Activated naive CD8-positive, alpha-beta T cell treated with anti-CD3 and anti-CD28 coated beads, Interleukin-2, amount 10 ng/mL, durations not matched to agents 7 days and 5 days (primary cell): ENCODE measurements at places on chromosomes 13 and 19. TPM values are rescaled to one million over a fixed set of nuclear protein-coding genes. Genes with fewer than 3 reads are reported as not detected.

- no peak for DNase-seq
Observed at GRCh38 chr13:110680852-110681251, 25.1 kb downstream of the CARS2 start.

GRCh38 chr13:110643768-110644421 lies 28.6 kb downstream of the NAXD start:
- DNase-seq = no peak

DNA sequence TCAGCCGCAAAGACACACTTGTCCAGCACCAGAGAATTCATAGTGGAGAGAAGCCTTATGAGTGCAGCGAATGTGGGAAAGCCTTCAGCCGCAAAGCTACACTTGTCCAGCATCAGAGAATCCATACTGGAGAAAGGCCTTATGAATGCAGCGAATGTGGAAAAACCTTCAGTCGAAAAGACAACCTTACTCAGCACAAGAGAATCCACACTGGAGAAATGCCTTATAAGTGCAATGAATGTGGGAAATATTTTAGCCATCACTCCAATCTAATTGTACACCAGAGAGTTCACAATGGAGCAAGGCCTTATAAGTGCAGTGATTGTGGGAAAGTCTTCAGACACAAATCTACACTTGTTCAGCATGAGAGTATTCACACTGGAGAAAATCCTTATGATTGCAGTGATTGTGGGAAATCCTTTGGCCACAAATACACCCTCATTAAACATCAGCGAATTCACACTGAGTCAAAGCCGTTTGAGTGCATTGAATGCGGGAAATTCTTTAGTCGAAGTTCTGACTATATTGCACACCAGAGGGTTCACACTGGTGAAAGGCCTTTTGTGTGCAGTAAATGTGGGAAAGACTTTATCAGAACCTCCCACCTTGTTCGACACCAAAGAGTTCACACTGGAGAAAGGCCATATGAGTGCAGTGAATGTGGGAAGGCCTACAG lies 6.8 kb downstream of the ZNF134 start:
- no peak for DNase-seq

DNA sequence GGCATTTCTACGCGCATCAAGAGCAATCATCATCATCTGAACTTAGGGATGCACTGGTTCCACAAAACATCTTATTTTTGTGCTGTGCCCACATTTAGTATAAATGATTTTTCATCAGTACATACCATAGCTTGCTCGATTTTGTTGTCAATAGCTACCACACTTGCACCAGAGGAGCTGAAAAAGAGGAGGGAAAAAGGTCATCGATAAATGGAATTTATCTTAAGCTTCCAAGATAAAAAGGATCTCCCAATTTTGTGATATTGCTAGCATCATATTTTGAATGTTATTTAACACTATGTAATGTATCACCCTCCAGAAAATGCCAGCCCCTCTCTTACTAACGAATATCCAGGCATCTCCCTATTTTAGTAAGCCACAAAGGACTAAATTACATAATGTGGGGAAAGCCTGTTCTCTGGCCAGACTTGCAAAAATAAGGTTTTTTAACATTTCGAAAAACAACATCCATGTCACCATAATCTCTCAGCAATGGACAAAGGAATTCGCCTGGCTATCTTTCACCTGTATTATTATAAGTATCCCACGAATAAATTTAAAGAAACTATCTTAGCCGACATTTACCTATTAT lies 62.4 kb downstream of the SERP2 start:
- DNase-seq = no peak

GRCh38 chr13:29540799-29541198 lies 54.7 kb downstream of the SLC7A1 start:
- DNase-seq = no peak

DNA sequence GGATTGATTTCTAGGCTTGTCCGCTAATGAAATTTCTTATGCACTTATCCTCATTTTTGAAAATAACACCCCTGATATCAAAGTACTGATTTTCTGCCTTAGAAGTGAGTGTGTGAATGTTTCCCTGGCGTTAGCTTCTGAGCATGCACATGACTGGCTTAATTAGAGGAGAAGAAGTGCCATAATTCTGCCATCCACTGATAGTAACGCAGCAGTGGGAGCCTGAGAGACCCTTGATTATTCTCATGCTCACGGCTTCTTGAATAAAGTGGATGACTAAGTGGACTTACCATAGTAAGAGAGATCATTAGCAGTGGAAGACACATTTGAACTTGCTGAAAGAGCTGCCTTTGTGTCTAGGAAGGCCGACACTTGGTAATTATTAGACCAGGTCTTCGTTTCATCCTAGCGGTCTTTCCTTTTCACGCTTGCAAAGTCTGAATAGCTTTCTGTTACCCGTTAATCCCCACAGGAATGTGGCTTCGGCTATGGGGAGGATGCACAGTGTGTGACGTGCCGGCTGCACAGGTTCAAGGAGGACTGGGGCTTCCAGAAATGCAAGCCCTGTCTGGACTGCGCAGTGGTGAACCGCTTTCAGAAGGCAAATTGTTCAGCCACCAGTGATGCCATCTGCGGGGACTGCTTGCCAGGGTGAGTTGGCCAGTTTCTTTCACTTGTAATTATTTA lies 45.3 kb downstream of the TNFRSF19 start:
- no peak for DNase-seq

GRCh38 chr13:35747594-35747993 lies 271.1 kb upstream of the MAB21L1 start:
- no peak for DNase-seq

- no peak for DNase-seq
Observed at GRCh38 chr13:103961129-103961528, 894.9 kb upstream of the SLC10A2 start.

- DNase-seq = no peak
Observed at GRCh38 chr13:112964971-112965492, 4.0 kb upstream of the MCF2L start.

DNA sequence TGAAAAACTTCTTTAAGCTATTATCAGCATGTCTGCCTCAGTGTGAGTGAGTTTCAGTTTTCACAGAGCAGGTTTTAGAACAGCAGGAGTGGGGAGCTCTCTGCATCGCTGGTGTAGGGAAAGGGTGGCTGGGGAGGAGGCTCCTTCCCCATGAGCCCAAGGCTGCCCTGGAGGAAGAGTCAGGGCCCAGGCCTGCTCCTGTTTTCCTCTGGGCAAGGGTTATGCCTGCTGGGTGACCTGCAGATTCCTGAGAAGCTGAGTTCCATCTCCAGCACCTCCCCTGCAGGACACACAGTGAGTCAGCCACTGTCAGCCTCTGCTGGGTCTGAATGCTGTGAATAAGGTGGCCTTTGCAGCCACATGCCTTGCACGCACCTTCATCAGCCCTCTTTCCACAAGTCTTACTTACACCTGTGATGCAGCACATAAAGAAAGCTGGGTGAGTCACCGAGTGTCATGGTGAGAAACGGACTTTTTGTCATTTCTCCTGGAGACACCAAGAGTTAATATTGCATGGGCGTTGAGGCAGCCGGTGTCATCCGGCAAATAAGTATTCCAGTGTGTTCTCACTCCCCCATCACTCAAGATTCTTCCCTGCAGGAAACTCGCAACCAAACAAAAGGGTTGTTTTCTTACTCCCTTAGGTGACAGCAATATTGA lies 186.4 kb upstream of the KL start:
- DNase-seq = no peak

DNA sequence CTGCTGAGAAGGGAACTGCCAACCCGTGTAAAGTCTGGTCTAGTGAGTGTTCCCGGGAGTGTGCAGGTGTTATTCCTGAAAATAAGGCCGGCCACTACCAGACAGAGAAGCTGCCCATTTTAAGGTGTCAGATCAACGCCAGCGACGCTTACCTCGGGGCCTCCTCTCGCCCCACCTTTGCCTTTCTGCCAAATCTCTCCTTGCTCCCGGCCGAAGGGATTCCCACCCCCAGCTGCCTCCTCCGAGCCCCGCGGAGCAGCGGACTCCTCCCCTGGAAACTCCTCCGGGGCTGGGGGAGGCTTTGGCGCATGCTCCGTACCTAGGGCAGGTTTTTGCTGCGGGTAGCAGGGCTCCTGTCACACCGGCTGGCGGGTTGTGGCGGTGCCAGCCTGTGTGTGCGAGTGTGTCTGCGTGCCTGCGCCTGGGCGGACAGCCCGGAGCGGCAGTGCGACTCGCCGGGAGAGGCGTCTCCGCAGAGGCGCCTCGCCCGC lies at the start of gene HS6ST3:
Gene HS6ST3 (plus strand): TSS at position 359 of the 491 bp plus-strand sequence.
- no peak for DNase-seq

- no peak for DNase-seq
Observed at GRCh38 chr13:53105890-53106289, 77.3 kb downstream of the OLFM4 start.

- no peak for DNase-seq
Observed at GRCh38 chr19:54616821-54617560, 13.3 kb upstream of the LILRB1 start.

GRCh38 chr13:97194479-97194878 lies 27.7 kb upstream of the MBNL2 start:
- DNase-seq = no peak

GRCh38 chr13:29861694-29862110 lies 11.3 kb upstream of the UBL3 start:
- no peak for DNase-seq

DNA sequence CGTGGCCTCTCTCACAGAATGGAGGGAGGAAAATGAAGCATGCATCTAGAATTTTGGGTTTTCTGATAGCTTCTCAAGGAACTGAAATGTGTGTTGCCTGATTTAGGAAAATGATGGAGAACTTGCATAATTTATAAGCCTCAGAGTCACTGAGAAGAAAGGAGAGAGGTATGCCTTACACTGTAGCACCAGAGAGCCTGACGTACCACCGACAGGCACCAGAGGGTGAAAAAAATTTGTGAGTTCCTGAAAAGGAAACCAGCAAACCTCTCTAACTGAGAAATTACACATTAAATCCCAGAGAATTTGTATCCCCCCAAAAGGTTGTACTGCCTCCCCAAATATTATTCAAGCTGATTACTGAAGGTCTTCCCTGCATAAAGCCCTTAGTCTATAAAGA lies 915.3 kb upstream of the SLITRK6 start:
- no peak for DNase-seq

The CGB1 gene
- total RNA-seq = not detected

The KCNK6 gene
- total RNA-seq = 12.9 TPM

The HCST gene
- total RNA-seq = 190 TPM

The CAPS gene
- 25.0 TPM for total RNA-seq

The CBY2 gene
- total RNA-seq = not detected

The CALR3 gene
- total RNA-seq = not detected

The LGALS13 gene
- total RNA-seq = not detected

The CD70 gene
- total RNA-seq = 6.9 TPM

The ATP4A gene
- total RNA-seq = not detected

The TDRD12 gene
- total RNA-seq = 0.26 TPM

The SIGLEC5 gene
- not detected for total RNA-seq

The ONECUT3 gene
- not detected for total RNA-seq

The RTBDN gene
- not detected for total RNA-seq

The CCDC106 gene
- total RNA-seq = 12.1 TPM

The NKPD1 gene
- 0.31 TPM for total RNA-seq

The ANGPTL8 gene
- not detected for total RNA-seq
